Amniotic epithelial cell (primary cell): ENCODE measurements at places on chromosomes 2 and 18.

DNA sequence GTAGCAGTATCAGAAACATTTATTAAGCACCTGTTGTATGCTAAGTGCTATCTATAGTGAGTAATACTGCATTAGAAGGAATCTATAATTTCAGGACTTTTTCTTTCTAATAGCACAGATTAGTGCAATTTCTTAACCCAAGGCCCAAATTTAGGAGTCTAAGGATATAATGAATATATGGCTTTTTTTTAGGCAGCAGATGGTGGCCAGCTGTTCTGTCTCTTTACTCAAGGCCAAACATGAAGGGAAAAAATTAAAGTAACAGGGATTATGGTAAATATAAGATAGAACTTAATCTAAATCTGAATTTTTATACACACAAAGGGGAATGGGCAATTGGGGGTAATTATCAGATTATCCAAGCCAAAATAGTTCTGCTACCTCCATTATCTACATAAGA, 230.6 kb upstream of the SP5 start:
- DNase-seq = no peak

DNA sequence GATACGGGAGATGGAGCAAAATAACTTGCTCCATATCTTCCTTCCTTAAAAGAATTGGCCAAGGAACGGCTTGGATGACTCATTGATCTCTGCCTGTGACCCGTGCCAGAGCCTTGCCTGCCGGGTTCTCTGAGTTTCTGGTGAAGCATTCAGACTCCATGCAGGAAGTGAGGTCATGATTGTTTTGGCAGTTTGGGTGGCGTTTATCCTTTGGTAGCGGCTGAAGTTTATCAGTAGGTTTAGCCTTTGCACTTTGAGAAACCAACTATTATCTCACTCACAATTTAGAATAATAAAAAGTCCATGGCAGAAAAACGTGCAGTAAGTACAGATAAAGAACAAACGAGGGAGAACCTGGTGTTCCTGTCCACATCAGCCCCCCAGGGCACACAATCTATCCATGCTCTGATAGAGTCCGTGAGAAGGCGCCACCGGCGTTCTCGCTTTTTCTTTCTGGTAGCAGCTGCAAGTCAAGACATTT, 15.0 kb upstream of the CTAGE1 start:
- DNase-seq = peak; percentile 94

- DNase-seq = no peak
These were observed 1.1 kb downstream of the HOXD3 start for GRCh38 chr2:176158186-176158591.

DNA sequence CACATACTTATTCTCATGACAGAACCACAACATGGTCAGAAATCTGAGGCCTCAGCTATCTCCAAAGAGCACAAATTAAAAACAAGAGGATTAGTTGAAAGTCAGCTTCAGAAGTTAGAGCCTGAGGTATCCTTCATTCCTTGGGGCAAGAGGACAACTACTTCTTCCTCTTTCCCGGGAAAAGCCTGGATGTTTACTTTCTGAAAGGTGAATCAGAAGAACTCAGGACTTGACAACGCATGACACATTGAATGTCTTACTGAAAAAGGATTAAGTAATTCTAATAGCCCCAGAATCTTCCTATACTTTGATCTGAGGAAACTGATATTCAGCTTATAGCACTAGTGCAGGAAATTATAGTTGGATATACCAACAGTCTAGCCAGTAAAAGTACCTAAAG, 573.2 kb downstream of the METTL4 start:
- DNase-seq = no peak

DNA sequence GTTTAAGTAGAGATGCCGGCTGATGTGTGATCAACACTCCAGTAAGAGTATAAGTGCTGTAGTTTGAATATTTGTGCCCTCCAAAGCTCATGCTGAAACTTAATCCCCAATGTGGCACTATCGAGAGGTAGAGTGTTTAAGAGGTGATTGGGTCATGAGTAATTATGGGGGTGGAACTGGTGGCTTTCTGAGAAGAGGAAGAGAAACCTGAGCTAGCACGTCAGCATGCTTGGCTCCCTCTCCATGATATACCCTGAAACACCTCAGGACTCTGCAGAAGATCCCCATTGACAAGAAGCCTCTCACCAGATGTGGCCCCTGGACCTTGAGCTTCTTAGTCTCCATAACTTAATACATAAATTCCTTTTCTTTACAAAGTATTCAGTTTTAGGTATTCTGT, 584.8 kb downstream of the TSN start:
- no peak for DNase-seq

- DNase-seq = no peak
These were observed 132.2 kb downstream of the TDRD15 start for GRCh38 chr2:21256006-21256405.

DNA sequence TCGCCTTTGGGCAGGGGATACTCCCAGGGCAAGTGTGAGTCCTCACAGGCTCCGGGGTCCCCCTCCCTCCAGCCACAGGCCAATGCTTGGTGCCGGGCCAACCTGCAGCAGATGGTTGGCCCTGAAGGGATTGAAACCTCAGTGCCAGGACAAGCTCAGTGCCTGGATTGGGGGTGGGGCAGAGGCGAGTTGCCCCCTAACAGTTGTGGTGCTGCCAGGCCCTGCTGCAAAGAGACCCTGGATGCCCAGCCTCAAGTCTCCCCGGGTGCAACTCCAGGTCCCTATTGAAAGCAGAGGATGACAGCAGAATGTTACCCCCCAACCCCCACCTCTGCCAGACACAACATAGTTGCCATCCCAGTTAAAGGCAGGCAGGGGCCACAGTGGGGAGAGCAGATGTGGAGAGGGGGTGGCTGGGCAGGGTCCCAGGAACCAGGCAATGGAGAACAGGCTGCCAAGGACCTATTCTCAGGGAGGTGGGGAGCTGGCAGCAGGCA, 9.5 kb upstream of the RNF103 start:
- DNase-seq = no peak

- no peak for DNase-seq
These were observed 1.5 kb downstream of the CTDSP1 start for GRCh38 chr2:218400930-218401881.

DNA sequence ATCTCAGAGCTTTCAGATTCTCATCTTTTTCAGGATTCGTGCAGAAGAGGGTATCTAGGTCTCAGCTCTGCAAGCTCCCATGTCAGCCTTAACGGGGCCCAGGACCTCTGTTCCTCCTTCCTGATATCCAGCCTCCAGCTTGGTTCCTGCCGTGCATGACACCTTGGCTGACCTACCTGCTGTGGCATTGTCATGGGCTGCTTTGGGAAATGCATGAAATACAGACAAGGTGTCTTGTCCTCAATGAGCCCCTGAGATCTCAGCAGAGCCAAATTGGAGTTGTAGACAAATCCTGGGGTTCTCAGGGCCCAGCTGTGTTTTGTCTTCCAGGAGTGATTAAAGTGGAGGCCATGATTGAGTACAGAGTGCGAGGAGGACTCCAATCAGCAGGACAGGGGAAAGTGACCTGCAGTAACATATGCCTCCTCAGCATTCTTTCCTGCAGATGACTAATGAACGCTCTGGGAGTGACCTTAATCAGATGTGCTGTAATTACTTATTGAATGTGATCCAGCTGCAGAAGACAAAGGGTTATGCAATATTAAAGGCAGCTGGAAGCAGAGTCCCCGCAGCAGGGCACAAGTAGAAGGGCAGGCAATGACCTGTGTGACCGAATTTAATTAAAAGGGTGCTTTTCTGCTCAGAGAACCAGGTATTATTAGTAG, 141.1 kb downstream of the CCBE1 start:
- DNase-seq = peak; percentile 51

DNA sequence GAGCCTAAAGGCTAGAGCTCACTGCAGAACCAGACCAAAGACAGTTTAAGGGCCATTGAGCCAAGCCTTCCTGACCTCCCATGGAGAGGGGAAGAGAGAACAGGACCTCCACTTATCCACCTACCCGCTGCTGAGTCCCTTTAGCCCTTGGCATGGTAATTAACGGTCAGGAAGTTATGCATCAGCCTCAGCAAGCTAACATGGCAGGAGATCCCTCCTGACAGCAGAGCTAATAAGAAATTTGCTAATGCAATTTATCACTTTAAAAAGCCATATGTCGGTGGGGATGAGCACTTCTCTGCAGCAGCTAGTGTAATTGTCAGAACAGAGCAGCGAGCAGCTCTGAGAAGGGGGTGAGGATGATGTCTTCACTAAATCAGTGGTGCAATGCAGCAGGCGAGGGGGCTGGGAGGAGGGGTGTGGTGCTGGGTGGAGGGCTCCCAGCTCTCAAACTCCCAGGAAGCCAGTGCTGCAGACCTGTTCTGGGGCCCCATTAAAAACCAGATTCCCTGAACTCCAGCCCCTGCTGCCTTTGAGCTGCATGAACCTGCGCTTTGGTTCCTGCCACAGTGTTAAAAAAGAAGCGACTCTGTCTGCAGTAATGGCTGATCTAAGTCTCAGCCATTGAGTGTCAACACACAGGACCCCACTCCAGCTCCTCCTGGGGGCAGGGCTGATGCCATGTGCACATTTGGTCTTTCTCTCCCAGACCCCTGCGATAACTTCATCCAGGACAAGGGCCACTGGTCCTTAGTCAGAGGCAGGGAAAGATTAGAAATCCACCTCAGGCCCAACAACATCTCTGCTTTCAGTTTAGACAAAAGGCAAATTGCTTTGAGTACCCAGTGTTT, 84.2 kb upstream of the STPG4 start:
- no peak for DNase-seq

- no peak for DNase-seq
These were observed 31.2 kb upstream of the COX7A2L start for GRCh38 chr2:42392191-42392590.

DNA sequence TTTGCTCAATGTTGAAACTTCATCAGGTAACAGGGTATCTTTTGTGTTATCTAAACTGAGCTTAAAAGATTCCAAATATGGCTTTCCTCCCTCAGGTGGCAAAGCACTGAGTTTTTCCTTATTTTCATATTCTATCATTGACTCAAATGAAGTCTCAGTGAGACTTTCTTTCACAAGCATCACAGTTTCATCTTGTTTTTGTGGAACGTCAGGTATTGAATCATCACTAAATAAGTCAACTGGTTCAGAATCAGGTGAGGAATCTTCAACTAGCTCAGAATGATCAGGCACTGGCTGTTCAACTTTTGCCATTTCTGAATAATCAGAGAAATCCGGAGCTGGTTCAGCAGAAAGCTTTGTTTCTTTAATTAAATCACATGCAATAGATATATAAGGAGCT, 24.6 kb downstream of the RTN4 start:
- DNase-seq = no peak

- peak; percentile 51 for DNase-seq
These were observed 256.7 kb downstream of the HDAC4 start for GRCh38 chr2:239143858-239144712.

GRCh38 chr18:77366720-77367641, 117.3 kb downstream of the GALR1 start:
- DNase-seq = no peak

- peak; percentile 85 for DNase-seq
These were observed 3.9 kb upstream of the WDSUB1 start for GRCh38 chr2:159290289-159290907.

- DNase-seq = no peak
These were observed 5.0 kb downstream of the LIMS2 start for GRCh38 chr2:127670055-127670956.

DNA sequence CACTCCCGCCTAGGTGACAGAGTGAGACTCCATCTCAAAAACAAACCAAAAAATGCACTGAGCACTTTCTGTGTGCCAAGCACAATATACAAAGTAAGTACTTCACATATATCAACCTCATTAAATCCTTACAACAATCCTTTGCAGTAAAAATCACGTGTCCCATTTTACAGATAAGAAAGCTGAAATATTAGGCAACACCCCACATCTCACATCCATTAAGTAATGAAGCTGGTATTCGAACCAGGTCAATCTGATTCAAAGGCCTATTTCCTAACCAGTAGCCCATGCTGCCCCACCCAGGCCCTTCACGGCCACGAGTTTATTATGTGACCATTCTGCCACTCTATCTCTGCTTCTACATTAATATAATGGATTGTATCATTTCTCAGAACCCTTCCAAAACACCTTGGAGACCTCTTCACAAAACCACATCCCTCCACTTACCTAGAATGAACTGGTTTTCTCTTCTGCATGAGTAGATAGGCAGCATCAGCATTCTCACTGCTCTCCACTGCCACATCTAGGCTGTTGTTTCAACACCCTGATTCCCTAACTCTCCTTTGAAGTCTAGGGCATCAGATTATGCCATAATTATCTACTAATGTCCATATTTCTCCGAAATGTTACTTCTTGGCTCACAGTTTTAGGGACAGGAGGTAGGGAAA, 3.1 kb upstream of the EXOC6B start:
- peak; percentile 83 for DNase-seq

- no peak for DNase-seq
These were observed 112.0 kb downstream of the QPCT start for GRCh38 chr2:37456479-37456878.

DNA sequence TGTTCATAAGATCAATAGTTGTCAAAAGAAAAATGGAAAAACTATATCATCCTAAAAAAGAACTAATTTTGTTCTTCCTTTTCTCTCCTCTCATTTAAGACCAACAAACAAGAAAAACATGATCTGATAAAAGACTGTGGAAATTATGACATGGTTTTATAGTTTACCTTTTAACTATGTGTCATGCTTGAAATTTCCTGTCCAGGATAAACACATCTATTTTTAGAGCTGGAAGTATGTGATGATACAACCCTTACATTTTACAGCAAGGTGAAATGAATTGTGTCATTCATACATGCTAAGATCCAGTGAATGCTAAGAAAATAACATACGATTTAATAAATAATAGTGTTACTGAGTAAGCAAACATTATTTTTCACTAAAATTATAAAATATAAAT, 89.9 kb downstream of the GULP1 start:
- DNase-seq = peak; percentile 83

DNA sequence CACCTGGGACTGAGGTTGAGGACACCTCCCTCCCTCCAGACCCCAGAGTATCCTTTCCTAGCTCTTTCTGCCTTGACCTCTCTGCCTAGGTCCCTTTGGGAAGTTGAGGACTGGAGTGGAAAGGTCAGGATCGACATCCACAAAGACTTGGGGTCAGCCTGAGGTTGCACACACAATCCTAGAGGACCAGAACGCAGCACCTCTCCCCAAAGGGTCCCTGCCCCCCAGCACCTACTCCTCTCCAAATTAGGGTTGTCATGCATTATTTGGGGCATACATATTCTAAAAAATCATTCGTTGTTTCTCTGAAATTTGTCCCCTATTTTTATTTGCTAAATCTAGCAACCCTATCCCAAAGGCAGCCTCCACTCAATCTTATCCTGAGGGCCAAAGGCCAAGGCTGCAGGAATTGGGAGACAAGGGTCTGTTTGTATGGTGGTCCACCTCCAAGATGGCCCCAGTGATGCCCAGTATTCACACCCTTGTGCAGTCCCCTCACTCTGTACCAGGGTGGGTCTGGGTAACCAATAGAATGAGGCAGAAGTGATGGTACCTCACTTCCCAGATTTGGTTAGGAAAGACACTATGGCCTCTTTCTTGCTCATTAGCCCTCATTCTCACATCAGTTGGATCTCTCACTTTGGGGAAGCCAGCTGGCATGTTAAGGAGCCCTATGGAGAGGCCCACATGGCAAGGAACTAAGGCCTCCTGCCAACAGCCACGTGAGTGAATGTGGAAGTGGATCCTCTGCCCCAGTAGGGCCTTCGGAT, 3.5 kb upstream of the CHRNG start:
- DNase-seq = no peak

- no peak for DNase-seq
These were observed 102.4 kb upstream of the EPAS1 start for GRCh38 chr2:46194856-46195255.

GRCh38 chr2:136225950-136226835, 108.2 kb upstream of the CXCR4 start:
- DNase-seq = no peak
